ENCODE measurements at places on chromosomes 12 and 14. TPM values are rescaled to one million over a fixed set of nuclear protein-coding genes. Genes with fewer than 3 reads are reported as not detected.

DERA gene
- 22.3 TPM for total RNA-seq

GRCh38 chr12:64819816-64820402 lies 4.5 kb upstream of the TBC1D30 start:
- DNase-seq = no peak

DTX3 gene
- total RNA-seq = 21.2 TPM

- no peak for DNase-seq
These were observed 454.8 kb upstream of the SOX5 start for GRCh38 chr12:24404086-24404815.

BDKRB1 gene
- total RNA-seq = not detected

ZDHHC22 gene
- total RNA-seq = not detected

DNA sequence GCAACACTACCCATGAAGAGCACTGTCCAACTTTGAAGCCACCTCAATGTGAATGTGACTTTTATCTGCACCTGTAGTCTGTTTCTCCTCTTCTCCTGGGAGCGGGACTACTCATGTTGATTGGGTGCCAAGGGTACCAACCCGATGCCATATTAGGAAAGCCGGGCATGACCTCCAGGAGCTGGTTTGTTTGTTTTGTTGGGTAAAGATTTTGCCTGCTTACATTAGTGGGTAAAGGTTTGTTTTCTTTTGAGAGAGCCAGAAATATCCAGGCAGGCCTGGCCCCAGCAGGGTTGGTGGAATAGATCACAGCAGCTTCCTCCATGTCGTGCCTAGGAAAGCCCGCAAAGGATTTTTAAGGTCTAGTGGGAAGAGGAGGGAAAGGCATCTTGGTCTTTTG lies 19.7 kb upstream of the ITPK1 start:
- no peak for DNase-seq

DNA sequence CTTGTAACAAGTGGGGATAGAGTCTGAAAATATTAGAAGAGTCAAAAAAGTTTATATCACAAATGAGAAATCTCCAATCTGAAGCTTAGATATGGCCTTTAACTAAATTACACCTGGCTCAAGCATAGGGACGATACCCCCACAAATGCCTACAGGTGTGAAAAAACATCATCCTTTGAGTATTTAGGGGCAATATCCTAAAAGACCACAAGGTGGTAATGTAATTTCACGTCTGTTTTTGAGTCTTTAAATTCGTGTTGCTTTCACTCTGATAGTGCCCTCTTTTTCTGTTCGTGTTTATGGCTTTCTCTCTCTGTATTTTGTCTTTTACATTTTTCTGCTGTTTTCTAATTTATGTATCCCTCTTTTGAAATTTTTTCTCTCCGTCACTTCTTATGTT lies 84.3 kb downstream of the ETNK1 start:
- DNase-seq = no peak
